ENCODE measurements at places on chromosomes 6 and 20.

- no peak for DNase-seq
Observed at GRCh38 chr20:20677186-20677585, 35.3 kb downstream of the RALGAPA2 start.

DNA sequence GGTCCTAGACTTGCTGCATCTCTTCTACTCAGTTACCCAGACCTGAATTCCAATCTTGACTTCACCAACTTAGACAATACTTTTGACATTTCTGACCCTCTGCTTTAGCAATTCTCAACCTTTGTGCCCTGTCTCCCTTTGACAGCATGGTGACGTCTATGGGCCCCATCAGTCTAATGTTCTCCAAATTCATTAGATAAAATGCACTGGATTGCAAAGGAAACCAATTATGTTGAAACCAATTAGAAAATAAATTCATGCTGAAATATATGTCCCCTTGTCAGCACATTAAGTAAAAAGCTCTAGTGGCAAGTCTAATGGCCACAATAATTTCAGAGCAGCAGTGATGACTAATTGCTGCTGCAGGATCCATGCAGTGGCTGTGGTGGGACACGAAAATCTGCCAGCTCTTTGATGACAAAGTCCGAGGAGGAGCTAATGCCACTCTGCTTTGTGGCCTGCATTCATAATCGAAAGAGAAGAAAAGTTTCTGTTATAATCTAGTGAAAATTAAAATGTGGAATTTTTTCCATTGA, 64.0 kb downstream of the BFSP1 start:
- DNase-seq, result no peak

GRCh38 chr6:24761193-24761835, 13.4 kb upstream of the GMNN start:
- no peak for DNase-seq

- DNase-seq, result no peak
Observed at GRCh38 chr6:127198549-127198948, 68.1 kb upstream of the RNF146 start.

GRCh38 chr6:169370054-169370453, 116.4 kb upstream of the THBS2 start:
- no peak for DNase-seq

DNA sequence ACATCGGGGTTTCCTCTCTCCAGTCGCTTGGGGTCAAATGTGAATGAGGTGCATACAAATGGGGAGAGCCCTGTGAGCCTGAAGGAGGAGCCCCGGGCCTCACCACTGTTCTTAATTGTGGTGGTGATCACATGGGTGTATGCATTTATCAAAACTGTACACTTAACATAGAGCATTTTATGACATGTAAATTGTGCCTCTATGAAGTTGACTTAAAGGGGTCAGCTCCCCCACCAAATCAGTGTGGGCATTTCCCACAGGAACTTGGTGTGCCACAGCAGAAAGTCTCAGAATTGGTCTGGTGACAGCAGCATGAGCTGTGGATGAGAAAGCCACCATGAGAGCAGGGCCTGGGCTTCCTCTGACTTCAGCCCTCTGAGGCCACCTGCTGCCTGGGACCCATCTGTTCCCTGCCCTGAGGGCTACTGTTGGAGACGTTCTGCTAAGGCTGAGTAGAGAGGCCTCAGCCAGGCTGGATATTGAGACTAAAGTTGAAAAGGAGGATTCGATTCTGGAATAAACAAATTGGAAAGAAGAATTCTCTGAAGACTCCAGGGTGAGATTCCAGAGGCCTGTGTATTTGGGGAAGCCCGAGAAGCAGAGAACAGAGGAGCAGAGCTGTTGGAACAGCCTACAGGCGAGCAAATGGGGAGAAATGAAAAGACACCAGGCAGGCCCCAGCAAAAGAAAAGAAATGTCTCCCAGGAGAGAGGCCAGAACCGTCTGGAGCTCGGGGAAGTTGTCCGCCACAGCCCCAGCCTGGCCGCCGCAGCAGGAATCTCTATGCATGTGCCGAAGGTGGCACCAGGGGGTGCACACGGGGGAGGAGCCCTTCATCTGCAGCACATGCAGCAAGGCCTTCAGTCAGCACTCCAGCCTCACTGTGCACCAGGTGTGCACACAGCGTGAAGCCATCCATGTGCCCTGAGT, 37.6 kb upstream of the XRN2 start:
- DNase-seq, result no peak

GRCh38 chr6:10873374-10873773, 8.5 kb downstream of the GCM2 start:
- no peak for DNase-seq

DNA sequence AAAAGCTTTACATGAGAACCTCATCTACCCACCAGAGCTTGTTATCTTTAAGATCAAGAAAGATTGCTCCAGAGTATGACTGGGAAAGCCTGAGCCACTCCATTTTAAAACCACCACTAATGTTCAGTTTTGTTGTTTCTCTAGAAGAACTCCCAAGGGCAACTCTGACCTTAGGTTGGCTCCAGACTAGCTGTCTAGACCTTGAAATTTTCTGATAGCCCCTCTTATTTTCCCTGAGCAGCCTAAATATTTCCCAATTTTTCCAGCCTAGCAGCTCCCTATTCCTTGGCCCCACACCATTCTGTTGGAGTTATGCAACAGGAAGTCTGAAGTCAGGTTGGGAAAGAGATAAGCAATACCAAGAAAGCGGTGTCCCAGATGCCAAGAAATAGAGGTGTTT, 84.6 kb upstream of the TCF21 start:
- no peak for DNase-seq

- no peak for DNase-seq
Observed at GRCh38 chr20:14848806-14849205, 511.4 kb upstream of the FLRT3 start.

DNA sequence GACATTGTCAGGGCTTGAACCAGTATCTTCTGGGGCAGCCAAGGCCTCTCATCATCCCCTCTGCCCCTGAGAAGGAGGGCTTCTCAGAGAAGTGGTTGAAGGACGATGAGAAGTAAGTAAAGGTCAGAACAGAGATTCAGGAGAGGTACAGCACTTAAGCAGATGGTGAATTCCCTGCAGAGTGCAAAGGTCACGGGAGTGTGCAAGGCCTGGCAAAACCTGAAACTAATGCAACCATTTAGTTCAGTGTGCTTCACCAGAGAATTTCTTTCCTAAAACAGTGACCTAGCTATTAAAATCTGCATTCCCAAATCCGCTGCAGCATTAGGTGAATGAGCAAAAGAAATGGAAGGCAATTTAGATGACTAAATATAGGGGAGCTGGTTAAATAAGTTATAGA, 58.4 kb downstream of the TRERF1 start:
- no peak for DNase-seq

GRCh38 chr6:40978687-40979289, 60.2 kb downstream of the UNC5CL start:
- DNase-seq, result no peak

DNA sequence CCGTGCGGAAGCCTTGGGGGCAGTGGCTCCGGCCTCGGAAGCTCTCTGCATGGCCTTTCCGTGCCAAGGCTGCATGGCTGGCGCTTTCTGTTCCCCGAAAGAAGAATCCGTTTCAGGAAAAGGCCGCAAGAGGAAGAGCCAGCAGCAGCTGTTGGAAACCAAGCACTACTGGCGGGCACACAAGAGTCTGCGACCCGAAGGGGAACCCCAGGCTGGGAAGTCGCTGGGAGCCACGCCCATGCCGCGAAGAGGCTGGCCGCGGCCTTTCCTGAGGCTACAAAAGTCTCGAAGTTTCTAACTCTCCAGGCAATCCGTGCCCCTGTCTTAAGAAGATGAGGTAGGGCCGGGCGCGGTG, at the start of gene CGAS:
CGAS (minus strand) TSS at position 191 of the 355 bp plus-strand sequence; CDS start at position 75, 116 bp downstream.
- DNase-seq, result peak; percentile 75

DNA sequence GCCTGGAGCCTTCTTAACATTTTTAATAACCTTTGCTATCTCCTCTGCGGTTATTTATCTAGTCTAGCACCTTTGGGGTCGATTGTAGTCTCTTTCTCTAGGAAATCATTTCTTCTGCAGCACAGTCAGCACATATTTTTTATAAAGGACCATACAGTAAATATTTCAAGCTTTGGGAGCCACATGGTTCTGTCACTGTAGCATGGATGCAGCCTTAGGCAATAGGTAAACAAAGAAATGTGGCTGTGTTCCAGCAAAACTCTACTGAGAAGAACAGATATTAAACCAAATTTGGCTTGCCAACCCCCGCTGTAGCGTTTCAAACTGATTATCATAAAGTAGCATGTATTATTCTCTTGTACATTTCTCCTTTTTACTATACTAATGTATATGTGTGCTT, 95.7 kb downstream of the SLC23A2 start:
- no peak for DNase-seq

DNA sequence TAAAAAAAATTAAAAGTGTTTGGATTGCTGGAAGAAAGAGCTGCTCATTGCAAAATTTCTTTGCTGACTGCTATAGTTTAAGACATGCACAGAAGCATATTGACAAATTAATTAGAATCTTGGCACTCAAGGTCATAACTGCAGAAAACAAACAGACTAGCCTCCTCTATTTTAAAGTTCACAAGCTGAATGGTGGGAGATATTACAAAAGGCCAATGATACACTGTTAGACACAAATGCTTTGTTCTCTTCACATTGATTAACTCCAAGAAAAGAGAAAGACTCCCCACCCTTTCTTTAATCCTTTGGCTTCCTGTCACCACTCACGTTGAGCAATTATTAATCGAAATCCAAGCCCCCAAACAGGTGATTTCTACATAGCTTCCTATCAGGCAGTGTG, 69.1 kb downstream of the PTCHD4 start:
- DNase-seq, result no peak

GRCh38 chr20:62675156-62675876, 33.0 kb downstream of the SLCO4A1 start:
- no peak for DNase-seq

DNA sequence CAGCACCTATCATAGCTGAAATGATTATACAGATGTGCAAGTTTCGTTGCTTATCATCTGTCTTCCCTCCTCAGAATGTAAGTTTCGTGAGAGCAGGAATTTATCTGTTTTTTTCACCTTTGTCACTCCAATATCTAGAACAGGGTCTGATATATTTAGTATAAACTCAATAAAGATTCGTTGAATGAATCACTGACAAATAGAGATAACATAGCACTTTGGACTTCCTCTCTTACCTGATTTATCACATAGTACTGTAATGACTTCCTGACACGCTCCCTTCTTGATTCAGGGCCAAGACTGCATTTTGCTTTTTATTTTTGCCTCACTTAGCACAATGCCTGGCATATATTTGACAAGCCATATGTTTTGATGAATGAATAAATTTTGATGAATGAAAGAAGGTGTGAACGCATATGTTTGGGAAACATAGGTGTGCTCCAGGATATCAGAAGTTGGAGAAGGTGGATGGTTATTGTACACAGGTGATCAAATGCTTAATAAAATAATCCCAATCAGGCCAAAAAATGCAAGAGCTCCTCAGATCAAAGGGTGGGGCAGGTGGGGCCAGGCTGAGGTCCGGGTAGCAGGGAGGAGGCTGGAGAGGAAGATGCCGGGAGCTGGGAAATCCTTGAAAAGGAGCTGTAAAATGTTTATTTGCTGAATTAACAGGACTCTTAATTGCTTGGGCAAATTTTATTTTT, 33.0 kb downstream of the PIM1 start:
- no peak for DNase-seq

DNA sequence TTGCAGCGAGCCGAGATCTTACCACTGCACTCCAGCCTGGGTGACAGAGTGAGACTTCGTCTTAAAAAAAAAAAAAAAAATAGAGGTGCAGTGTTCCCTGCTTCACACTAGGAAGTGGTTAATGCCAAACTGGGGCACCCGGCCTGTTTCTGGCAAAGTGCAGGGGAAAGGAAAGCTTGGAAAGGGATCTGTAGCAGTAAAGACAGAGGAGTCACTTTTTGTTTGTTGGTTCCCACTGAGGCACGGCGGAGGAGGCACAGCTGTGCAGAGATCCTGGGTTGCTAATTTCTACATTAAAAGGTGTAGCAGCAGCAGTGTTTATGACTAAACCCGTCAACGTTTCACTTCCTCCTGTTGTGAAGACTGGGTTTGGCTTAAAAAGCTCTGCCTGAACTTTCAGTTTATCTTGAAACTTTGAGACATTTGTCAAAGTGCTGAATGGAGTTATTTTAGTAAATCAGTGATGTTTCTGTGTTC, 125.6 kb downstream of the CARMIL1 start:
- DNase-seq, result peak; percentile 15

DNA sequence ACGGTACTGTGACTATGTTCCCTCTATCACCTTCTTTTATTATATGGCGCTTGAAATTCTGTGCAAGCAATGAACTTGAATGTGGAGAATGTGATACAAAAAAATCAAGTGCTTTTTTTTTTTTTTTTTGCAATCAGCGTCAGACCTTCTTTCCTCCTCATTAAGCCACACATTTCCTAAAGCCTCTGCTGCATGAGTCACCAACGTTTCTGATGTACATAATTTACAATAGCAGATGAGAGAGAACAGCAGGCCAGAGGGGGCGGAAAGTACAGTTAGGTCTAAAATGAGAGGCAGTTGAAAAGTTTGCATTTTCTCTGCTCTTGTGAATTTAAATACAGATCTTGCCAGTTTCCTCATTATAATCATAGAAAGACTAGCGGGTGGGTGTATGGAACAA, 114.6 kb upstream of the RIPOR2 start:
- no peak for DNase-seq
